Jurkat, Clone E6-1 (cell line): ENCODE measurements at places on chromosomes 5 and 9.

DNA sequence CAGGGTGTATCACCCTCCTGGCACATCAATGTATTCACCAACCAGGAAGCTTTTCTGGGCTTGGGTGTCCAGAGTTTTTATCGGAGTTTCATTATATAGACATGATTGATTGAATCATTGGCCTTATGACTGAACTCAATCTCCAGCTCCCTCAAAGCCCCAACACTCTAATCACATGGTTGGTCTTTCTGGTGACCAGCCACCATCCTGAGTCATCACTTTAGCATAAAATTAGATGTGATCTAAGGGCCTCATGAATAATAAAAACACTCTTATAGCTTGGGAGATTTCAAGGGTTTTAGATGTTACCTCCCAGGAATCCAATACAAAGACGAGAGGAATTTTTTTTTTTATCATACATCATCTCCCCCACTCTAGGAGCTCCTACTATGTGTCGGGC is 7.7 kb upstream of the PBX3 start:
- DNase-seq, result no peak

DNA sequence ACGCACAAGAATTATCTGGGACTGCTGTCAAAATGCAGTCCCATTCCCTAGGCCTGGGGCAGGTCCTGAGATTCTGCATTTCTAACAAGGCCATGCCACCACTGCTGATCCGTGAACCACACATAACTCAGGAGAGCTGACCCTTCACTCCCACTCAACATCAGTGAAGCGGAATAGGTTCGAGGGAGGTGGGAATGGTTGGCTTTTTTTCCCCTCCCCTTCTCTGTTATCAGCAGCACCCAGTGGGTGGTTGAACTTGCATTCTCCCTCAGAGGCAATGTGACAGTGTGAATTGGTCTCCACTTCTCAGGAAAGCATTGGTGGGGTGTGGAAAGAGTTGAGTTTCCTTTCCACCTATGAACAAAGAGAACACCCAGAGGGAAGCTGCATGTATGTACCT is 344.3 kb downstream of the GADD45G start:
- no peak for DNase-seq

GRCh38 chr5:126515337-126515736 is 79.7 kb downstream of the ALDH7A1 start:
- no peak for DNase-seq

- peak; percentile 97 for DNase-seq
These were observed 17.5 kb downstream of the IRF1 start for GRCh38 chr5:132473019-132473531.

DNA sequence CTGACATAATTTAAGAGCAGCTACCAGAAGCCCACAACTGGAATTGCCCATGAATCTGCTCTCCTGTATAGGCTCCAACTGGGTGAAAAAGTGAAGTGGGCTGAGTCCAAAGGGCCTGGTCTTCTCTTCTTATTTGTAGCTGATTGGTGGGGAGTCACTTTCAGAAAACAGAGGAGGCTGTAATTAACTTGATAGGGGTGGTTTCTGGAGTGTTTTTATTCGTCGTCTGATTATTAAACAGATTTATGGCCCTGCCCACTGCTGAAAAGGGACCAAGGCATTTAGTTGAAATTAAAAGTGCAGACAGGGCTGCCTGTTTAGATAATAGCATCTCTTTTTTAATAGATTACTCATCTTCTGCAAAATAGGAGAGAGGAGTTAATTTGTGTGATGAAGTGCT is 81.0 kb upstream of the SAP30L start:
- DNase-seq, result no peak

GRCh38 chr5:168314735-168315411 is 23.4 kb downstream of the WWC1 start:
- DNase-seq, result no peak
